ENCODE measurements at places on chromosomes 3 and 15.

- no peak for DNase-seq
Measured at GRCh38 chr15:80578871-80579270, 116.2 kb upstream of the ABHD17C start.

- DNase-seq = no peak
Measured at GRCh38 chr3:71753701-71754609, at the start of gene GPR27. Gene GPR27 (plus strand): TSS chr3:71753855. CDS start chr3:71754050, 195 bp downstream.

DNA sequence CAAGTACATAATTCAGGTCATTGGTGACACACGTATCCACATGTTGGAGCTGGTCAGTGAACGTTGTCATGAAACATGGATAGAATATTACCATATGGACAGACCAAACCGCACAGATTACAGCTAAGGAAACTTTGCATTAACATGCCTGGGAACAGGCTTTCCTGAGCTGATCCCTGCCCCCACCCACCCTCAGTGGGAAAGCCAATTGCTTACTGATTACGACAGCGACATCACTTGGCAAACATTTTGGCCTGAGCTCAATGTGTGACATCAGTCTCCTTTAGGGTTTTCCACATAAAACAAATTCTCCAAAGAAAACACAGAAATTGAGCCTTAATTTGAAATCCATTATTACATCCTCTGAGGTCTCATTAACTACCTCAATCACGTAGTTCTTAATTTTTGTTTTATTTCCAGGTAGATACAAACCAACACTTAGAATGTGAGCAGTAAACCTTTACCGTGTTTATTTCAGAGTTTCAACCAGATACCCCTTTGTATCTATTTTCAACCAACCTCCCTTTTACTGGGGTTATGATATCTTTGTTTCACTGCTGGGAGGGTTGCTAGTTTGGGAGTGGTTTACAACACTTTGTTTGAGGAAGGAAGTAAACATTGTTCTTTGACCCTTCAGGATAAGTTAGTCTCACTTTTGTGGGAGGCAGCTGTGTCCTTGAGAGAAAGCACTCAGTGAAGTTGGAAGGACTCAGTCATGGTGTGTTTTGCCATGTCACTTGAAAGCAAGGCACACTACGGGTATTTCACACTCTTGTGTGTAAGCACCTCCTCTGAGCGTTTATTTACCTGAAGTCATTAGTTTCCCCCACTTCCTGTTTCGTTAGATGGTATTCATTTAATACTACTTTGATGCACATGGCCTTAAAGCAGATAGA is 103.1 kb downstream of the CMSS1 start:
- DNase-seq = no peak

DNA sequence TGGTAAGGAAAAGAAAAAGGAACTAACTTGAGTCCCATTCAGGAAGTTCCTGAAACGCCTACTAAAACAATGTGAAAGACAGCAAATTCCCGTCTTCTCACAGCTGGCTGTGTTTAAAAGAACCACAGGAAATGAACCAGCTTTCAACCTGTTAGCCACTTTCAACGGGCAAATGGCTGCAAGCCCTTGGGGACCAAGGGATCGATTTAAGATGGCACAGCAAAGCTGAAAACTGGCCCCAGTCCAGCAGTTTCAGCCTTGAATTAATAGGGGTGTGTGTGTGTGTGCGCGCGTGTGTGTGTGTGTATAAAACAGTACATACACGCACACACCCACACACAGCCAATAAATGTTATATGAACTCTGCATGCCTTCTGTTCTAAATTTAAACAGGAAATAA is 168.7 kb upstream of the TMCO5A start:
- no peak for DNase-seq

DNA sequence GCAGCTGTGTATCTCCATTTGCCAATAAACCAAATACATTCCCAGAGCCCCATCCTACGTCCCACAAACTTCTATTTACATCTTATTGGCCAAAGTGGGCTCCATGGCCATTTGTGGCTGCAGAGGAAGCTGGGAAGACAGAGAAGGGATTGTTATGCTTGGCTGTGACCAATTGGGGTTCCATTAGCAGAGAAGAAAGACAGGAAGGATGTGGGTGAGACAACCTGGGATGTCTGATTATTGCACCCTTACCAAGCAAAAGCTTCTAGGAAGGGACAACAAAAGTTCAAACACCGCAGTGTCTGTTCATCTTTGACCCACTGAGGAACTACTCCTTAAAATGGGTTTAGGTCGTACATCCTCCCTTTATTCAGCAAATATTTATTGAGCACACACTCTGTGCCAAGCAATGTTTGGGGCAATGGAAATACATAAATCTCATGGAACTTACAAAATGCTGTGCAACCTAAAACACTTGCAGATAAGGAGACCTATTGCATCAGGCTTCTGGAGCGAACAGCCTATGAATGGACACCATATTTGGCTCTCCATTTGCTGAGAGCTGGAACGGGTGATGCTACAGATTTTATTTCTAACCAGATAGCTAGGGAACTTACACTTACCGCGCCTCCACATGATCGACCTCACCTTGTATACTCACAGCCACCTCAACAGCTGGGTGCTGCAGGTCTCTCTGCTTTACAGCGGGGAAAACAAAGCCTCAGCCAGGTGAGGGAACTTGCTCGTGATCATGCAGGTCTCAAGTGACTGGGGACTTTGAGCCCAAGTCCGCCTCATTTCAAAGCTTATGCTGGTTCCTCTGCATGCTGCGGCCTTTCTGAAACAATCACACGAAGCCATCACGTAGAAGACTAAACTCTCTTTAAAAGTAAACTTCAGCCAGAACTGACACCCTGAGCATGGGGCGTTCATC is 21.4 kb upstream of the NR2E3 start:
- no peak for DNase-seq
